Dorsolateral prefrontal cortex (tissue), 122 donors: ENCODE measurements at places on chromosomes 2 and 18. TPM values are rescaled to one million over a fixed set of nuclear protein-coding genes. Genes with fewer than 3 reads are reported as not detected.

The FHOD3 gene
- total RNA-seq, result 35.2 TPM

The ACTR1B gene
- 154 TPM for total RNA-seq

The KLHL30 gene
- total RNA-seq, result not detected

The ASIC4 gene
- total RNA-seq, result 8.8 TPM

The KLHL29 gene
- 20.6 TPM for total RNA-seq

The CD8A gene
- 2.7 TPM for total RNA-seq

The PPP3R1 gene
- total RNA-seq, result 313 TPM

The CNGA3 gene
- 2.4 TPM for total RNA-seq

- DNase-seq, result no peak
These were observed 14.0 kb downstream of the TMEM127 start for GRCh38 chr2:96251721-96252292.

DNA sequence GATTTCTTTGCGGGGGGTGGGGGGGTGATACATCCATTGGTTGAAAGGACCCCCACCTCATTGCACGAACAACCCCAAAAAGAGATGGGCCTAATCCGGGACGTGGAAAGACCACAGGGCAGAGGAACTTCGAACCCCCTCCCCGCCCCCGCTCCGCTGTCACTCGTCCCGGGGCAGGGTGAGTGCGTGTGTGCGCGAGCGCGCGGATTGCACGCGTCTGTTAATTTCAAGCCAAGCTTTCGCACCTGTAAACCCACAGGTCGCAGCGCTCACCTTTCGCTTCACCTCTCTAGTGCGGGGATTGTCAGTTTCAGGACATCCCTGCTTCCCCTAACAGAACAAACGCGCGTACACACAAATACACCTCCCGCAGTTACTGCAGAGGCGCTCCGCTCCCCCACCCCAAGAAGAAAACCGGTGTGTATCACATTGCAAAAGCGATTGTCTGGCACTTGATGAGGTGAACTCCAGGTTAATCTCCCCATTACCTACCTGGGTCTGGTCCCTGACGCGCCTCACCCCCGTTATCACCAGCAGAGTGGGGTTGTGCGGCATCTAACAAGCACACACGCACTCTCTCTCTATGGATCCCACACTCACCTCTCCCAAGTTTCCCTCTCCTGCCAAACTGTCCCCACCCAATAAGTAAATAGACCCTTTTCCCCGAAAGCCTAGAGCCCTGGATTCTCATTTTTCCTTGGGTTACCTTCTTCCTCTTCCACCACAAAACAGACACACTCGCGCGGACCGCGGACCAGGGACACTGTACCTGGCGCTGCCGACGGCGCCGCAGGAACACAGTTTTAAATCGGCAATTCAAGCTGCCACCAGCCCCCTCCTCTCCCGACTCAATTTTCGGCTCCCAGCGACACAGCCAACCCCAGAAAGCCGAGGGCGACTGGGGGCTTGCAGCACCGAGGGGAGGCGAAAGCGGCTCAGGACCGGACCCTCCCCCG is 1.0 kb downstream of the CYP26B1 start:
- peak; percentile 19 for DNase-seq

DNA sequence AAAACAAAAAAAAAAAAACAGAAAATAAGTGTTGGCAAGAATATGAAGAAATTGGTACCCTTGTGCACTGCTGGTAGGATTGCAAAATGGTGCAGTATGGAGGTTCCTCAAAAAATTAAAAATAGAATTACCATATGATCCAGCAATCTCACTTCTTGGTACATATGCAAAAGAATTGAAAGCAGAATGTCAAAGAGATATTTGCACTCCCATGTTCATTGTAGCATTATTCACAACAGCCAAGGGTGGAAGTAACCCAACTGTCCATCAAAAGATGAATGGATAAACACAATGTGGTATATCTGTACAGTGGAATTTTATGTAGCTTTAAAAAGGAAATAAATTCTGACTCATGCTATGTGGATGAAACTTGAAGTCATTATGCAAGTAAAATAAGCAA is 72.8 kb upstream of the POU3F3 start:
- no peak for DNase-seq

DNA sequence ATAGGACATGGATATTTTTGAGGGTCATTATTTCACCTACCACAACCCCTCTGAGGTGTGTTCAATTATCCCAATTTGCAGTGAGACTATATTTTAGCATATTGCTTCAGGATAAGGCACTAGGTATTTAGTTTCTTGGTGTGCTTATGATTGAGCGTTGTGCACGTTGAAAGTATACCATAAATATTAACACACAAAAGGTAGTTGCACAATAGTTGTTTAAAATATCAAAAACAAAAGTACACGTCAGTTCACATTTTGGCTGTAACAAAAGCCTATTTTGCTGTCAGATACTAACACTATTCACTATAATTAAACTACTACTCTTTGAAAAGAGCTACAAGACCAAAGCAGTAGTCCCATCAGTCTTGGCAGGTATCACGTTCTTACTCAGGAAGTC is 367.5 kb downstream of the DSC3 start:
- DNase-seq, result no peak

GRCh38 chr2:19070886-19071285 is 287.5 kb downstream of the OSR1 start:
- DNase-seq, result no peak

DNA sequence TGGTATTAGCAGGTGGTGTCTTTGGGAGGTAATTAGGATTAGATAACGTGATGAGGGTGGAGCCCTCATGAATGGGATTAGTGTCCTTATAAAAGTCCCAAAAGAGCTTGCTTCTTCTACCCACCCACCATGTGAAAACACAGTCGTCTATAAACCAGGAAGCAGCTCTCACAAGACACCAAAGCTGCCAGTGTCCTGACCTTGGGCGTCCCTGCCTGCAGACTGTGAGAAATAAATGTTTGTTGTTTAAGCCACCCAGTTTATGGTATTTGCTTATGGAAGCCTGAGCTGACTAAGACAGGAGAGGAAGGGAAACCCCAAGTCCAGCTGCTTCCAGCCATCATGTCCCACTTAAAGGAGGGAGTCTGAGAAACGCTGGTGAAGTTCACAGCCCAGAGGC is 13.6 kb downstream of the ADI1 start:
- no peak for DNase-seq

GRCh38 chr2:201789395-201789794 is 8.7 kb upstream of the ALS2 start:
- no peak for DNase-seq

DNA sequence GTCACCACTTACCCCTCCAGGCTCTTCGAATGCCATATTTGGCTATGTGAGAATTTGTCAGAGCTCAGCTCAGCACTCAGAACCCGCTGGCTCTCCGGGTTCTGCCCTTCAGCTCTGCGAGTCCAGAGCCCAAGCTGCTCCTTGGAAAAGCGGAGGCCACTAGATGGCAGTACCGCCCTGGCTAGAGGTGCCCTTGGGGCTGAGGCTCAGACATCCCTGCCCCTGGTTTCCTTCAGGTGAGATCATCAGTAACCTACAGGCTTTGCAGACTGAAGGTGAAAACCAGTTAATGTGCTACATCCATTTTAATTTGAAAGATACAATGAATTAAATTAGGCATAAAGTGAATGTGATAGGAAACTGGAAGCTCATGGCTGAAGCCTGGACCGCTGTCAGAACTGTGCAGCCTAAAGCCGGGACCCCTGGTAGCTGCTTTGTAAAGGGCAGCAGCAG is 285.6 kb downstream of the AGAP1 start:
- peak; percentile 78 for DNase-seq

- DNase-seq, result no peak
These were observed 59.7 kb downstream of the CYP1B1 start for GRCh38 chr2:38016219-38016618.

DNA sequence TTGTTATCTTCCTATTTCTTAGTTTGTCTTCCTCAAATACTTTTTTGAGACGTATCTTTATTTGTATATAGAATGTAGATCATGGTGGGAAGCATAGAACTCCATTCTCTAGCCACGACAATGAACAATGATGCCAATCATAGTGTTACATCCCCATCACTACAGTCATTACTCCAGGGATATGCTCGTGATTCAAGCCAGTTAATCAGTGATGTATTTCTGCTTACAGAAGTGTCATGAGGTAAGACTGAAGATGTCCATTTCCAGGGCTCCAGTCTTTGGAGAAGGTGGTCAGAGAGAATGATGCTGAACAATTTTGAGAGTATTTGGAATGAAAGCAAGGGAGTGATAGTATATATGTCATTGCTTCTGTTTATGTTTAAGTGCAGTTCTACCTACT is 777.2 kb upstream of the TMEFF2 start:
- DNase-seq, result no peak

DNA sequence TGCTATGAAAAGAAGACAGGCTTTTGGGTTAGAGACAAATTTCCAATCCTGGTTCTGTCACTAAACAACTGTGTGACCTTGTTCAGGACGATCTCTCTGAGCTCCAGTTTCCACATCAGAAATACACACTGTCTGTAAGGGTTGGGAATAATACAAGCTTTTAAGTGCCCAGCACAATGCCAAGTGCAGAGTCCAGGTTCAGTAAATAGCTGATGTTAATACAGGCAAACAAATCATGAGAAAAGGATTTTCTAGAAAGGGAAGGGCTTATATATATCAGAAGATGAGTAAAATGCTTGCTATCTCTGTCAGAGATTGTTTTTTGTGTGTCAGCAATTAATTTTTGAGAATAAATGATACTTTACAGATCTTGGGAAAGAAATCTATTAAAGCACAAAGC is 388.3 kb downstream of the NBAS start:
- DNase-seq, result no peak

- DNase-seq, result no peak
These were observed 333.1 kb upstream of the CHAC2 start for GRCh38 chr2:53434466-53434865.

GRCh38 chr2:240203031-240203787 is 62.8 kb upstream of the OTOS start:
- no peak for DNase-seq

DNA sequence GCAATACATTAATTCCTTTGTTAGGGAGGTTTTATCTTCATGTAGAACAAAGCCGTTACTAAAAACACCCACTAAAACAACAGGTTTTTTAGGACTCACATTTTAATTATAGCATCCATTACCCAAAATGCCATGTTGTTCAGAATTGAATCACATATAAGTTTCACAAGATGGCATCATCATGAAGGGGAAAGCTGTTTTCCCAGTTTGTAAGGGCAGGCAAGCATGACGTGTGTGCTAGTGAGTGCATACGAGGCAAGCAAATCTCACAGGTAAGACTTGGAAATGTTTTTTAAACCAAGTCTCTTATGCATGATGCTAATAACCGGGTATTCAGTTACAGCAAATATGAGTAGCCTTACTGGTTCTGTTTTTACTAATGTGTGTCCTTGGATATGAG is 111.8 kb upstream of the NFATC1 start:
- no peak for DNase-seq

DNA sequence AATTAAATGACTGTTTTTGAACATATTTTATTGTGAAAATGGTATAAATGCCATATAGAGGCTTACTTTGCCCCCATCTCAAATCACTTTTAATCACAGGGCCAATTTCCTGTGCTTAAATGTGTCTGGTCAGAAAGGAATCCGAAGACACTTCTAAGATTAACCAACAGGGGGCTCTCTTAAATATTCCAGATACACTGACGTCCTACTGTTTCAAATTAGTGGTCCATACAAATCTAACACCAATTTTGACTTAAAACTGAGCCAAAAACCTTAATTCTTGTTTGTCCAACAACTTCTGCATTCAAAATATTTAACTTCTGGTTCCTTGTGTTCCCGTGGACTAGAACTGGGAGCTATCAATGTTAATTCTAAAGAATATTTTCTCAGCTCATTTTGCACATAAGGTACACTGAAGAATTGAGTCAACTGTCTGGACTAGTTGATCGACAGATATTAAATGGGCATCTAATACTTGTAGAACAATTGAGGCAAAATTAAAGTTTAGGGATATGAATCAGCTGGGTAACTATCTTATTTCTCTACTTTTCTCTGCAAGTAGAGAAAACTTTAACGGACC is 557.5 kb downstream of the ARHGAP15 start:
- DNase-seq, result no peak

- no peak for DNase-seq
These were observed 9.5 kb downstream of the PNO1 start for GRCh38 chr2:68167186-68167585.

- DNase-seq, result no peak
These were observed 297.6 kb downstream of the CDCA7 start for GRCh38 chr2:173652311-173652710.

GRCh38 chr2:232973011-232973735 is 39.9 kb downstream of the NGEF start:
- DNase-seq, result no peak

DNA sequence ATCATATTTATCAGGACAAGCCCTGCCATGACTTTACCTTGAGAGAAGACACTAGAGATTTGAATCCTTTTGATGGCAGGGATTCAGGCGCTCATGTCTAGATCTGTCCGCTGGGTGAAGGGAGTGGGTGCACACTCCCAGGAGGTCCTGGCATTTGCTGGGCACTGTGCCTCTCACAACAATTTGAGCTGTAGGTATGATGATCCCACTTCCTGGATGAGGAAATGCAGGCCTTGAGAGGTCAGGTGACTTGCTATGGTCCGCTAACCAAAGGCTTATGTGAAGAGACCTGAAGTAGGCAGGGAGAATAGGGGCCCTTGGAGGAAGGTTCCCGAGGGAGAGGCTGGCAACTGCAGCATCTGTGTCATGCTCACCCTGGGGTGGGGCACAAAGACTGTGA is 206.1 kb downstream of the HAUS1 start:
- DNase-seq, result no peak

DNA sequence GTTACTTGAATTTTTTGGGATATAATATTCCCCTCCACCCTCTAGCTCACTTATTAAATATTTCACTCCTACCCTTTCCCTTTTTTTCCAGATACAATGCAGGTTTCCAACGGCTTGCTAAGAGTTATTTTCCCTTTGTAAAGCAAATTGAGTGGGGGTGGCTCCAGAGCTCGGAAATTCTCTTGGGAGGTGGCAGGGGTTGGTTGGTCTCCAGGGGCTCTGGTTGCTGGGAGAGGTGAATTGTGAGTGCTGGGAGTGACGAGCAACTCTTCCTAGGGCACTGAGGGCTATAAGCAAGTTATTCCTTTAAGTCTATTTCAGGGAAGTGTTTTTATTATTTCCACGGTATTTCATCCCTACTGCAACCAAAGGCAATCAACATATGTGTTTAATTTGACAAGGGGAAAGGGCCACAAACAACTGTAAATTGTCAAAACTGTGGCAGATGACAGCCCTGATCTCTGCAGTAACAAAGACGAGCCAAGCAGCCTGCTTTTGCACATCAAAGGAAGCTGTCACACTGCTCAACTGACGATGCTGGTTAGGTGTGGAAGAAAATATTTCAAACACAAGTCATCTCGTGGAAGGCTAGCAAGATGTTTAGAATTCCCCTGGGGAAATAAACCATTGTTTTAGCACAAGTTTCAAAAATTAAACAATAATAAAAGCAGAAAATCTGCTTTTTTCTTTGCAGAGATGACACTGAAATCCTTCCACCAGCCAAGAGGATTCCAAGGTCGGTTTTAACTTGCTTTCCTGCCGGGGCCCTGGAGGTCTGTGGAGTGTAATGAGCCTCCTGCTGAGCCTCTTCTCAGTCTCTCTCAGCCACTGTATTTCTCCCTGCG is 34.8 kb upstream of the ASXL2 start:
- DNase-seq, result no peak

- no peak for DNase-seq
These were observed 189.6 kb upstream of the TNP1 start for GRCh38 chr2:217049422-217049821.

- no peak for DNase-seq
These were observed 950.3 kb downstream of the SOCS6 start for GRCh38 chr18:71238974-71239624.
